Stimulated activated CD4-positive, alpha-beta T cell treated with anti-CD3 and anti-CD28 coated beads, TNF-alpha, amount 100 ng/mL, for 24 hours (primary cell): ENCODE measurements at places on chromosomes 1 and 21.

DNA sequence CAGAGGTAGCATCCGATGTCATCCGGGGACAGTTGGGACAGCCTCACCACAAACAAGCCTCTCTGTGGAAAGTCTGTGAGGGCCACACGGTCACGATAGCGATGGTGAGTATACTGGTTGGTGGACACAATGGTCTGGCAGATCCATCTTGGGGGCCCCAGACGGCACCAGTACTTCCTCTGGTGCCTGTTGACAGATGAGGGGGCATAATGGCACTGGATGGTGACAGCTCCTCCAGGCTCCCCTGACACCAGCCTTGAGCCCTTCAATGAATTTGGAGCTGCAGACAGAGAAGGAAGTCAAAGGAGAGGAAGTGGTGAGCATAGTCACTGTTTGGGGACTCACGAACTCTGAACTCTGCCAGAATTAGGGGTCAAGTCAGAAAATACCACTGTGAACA lies 8.0 kb downstream of the FCAMR start:
- no peak for DNase-seq

DNA sequence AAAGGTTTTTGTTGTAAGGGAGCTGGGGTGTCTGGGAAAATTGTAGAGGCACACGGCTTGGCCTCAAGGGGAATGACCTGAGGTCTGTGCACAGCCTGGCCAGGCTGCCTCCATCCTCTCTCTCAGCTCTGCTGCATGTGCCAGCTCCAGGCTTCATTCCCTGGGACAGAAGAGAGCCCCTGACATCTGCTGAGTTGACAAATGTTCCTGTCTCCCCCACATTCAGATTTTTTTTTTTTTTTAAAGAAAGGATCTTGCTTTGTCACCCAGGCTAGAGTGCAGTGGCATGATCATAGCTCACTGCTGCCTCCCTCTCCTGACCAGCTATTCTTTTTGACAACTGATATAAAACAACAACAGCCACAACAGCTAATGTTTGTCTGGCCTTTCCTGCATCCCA lies 84.4 kb downstream of the PCNX2 start:
- no peak for DNase-seq

DNA sequence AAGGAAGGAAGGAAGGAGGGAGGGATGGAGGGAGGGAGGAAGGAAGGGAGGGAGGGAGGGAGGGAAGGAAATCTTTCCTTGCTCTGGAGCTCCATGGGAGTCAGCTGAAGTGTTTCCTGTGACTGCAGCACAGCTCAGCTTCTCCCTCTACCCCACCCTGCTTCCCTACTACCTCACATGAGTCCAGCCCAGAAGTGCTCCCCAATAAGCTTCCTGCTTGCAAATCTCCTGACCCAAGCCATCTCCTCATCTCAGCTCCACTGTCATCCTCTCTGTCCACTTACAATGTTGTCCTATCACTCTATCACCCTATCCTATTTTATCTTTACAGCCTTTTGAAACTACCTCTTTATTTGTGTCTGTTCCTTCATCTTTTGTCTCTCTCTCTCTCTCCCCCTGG lies 52.9 kb upstream of the SSBP3 start:
- DNase-seq, result no peak

GRCh38 chr1:195236991-195237889 lies 1371.0 kb downstream of the KCNT2 start:
- no peak for DNase-seq

DNA sequence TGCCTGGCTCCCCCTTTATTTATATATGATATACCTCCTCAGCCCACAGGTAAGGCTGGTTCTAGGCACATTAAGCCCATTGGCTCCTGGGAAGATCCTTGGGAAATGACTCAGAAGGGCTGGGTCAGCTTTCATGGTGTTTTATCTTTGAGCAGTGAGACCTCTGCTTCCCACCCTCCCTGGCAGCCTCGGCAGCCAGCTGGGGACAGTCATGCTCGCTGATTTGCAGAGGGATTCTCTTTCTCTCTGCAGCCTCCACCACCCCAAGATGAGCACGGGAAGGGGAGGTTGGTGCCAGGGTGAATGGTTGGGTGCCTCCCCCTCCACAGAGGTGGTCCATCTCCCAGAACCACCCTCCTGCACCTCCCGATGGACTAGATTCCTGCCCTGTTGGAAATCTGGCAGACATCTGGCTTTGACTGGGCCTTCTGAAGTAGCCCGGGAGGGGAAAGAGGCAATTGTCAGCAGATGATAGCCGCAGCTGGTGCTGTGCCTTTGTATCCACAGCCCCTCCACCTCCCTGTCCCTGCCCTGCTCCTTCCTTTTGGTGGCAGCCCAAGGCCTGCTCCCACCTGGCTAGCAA lies 24.6 kb downstream of the IER5 start:
- no peak for DNase-seq

GRCh38 chr1:204730826-204731459 lies 45.4 kb upstream of the LRRN2 start:
- DNase-seq, result no peak

- no peak for DNase-seq
These were observed 315.9 kb downstream of the PRDM2 start for GRCh38 chr1:14015917-14016316.

- DNase-seq, result no peak
These were observed 52.2 kb downstream of the SIPA1L2 start for GRCh38 chr1:232577772-232578171.
